ENCODE measurements at places on chromosomes 3 and 15.

GRCh38 chr3:21417991-21418390 is 333.0 kb downstream of the ZNF385D start:
- no peak for DNase-seq

DNA sequence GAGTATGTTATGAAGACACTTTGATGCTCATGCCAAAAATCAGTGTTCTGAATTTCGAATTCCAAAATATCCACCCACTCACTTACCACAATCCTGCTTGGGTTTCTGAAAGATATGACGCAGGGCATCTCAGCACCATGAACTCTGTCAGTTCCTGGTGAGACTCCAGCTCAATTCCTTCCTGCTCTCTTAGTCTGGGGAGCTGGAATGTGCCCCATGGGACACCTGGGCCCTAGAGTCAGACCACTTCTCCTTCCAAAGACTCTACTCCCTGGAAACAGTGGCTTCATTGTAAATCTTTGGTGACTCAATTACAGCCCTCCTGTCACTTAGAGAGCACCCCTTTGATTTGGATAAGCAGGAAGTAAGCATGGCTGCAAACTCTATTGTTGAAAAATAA is 50.5 kb downstream of the CD86 start:
- DNase-seq: no peak

GRCh38 chr3:64225695-64226499 is 631 bp upstream of the PRICKLE2 start:
- DNase-seq: no peak

- DNase-seq: no peak
These were observed 17.3 kb downstream of the SNAPC5 start for GRCh38 chr15:66480267-66480666.

DNA sequence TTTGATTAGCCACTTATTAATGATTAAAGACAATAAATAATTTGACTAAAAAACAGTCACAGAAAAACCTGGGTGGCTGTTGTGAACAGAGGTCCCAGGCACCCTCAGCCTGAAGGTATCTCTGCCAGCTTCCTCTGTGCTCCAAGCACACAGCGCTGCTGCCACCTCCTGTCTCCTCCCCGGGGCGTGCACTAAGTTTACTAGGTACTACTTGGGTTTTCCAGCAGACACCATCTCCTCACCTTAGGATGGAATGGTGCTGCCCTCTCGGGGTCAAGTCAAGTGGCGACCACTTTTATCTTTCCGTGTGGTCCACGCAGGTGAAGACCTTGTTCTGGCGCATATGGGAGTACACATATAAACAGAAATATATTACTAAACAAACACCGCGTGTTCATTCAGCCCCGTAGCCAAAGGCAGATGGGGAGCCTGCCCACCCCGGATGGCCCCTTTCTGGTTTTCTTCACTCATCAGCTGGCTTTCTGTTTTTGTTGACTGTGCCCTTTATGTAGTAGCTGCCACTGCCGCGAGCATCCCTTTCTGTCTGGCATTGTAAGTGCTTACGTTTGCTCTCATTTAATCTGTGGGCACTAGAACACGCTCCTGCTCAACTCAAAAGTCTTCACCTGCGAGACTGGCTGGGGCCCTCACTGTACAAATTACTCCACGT is 128.0 kb downstream of the LRIG1 start:
- no peak for DNase-seq

GRCh38 chr3:31777092-31777491 is 204.0 kb downstream of the OSBPL10 start:
- DNase-seq: no peak

DNA sequence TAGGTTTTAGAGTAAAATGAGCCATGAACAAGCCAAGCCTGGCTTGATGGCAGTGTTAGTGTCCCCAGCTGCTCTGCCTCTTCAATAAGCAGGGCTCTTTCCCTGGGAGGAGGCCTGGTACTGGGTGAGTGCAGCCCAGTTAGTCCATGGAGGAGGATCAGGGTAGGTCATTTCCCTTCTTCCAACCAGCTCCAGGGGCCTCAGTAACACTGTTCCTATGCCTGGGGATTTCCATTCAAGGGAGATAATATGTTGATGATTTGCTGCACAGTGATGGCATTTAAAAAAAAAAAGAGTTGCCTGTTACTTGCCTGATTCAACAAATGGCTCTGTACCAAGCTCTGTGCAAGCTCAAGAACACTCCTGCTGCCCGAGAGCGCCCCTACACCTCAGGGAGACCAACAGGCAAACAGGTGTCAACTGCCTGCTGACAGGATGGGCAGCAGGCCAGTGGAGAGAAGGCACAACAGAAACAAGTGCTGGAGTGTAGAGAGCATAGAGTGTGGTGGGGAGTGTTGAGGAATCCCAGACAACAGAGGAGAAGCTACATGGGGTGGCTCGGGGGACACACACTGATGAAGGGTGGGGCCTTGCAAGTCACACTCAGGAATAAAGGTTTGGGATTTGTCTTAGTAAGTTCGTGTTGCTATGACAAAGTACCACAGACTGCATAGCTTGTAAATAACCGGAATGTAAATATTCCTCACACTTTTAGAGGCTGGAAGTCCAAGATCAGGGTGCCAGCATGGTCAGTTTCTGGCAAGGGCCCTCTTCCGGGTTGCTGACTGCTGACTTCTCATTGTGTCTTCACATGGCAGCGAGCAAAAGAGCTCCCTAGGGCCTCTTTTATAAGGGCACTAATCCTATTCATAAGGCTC is 78.6 kb upstream of the PXYLP1 start:
- DNase-seq: no peak

DNA sequence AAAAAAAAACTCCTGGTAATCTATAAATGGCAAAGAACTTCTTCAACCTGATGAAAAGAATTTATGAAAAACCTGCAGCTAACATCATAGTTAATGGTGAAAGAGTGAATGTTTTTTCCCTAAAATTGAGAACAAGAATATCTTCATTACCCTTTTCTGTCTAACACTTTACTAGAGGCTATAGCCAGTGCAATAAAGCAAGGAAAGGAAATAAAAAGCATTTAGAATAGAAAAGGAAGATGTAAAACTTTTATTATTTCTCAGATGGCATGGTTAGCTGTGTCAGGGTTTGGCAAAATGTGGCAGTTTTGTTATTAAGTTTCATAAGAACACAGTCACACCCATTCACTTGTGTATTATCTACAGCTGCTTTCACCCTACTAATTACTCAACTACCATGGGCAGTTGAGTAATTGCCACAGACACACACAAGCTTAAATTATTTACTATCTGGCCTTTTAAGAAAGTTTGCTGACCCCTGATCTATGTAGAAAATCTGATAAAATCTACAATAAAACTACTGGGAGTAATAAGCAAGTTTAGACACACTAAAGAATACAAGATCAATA is 465.1 kb downstream of the MAGI1 start:
- DNase-seq: no peak

DNA sequence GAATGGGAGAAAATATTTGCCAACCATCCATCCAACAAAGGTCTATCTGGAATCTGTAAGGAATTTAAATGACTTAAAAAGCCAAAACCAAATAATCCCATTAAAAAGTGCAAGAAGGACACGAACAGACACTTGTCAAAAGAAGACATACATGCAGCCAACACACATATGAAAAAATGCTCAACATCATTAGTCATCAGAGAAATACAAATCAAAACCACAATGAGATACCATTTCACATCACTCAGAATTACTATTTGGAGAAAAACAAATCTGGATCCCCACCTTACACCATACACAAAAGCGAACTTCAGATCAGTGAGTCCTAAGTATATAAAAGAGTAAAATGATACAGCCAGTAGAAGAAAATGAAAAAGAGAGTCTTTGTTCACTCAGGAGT is 58.6 kb upstream of the MNS1 start:
- DNase-seq: no peak

GRCh38 chr3:57910990-57911389 is 97.2 kb upstream of the FLNB start:
- DNase-seq: peak; percentile 5

GRCh38 chr3:150365132-150365604 is 42.9 kb upstream of the TSC22D2 start:
- no peak for DNase-seq

- no peak for DNase-seq
These were observed 38.2 kb upstream of the SUCLG2 start for GRCh38 chr3:67692621-67693020.

GRCh38 chr3:20772869-20773268 is 586.9 kb upstream of the SGO1 start:
- no peak for DNase-seq

DNA sequence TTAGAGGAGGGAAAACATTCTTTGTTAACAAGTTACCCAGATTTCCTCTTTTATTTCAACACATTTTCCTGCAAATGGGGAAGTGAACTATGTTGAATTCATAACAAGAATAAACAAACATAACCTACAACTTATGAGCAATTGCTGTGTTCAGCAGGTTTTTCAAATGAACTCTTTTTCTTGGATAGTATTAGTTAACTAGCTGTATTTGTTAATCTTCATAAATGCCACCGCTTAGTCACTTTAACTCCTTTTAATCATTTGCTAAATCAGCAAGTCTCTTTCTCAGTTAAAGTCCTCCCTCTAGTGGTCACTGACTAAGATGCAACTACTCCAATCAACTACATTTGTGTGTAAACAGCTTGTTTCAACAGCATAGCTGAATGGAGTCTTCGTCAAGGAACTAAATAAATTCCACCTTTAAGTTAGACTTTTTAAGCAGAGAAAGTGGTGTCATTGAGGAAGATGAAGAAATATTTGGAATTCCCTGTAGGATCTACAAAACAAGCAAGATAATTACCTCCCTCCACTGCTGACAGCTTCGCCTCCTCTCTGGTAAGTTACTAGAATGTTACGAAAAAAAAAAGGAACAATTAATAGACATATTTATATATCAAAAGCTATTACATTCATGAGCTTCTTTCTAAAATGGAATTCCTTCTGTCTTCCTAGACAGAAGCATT is 1122.0 kb downstream of the ROBO1 start:
- DNase-seq: peak; percentile 79

- no peak for DNase-seq
These were observed 499.9 kb upstream of the LMCD1 start for GRCh38 chr3:8001712-8002111.

DNA sequence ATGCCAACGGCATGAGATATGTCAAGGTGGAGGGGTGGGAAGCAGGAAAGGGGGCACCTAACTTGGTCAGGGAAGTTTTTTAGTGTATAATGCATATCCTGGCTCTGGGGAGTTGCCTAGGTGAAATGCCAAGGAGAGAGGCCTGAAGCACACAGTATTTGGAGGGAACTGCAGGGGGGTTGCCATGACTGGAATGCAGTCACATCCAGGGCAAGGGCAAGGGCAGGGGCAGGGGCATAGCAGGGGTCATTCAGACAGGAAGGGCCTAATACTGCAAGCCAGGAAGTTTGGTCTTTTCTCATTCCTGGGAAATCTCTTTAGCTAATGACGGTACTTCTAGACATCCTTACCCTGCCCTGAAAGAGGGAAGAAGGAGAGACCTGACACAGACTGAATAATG is 60.5 kb downstream of the MYRIP start:
- DNase-seq: no peak

DNA sequence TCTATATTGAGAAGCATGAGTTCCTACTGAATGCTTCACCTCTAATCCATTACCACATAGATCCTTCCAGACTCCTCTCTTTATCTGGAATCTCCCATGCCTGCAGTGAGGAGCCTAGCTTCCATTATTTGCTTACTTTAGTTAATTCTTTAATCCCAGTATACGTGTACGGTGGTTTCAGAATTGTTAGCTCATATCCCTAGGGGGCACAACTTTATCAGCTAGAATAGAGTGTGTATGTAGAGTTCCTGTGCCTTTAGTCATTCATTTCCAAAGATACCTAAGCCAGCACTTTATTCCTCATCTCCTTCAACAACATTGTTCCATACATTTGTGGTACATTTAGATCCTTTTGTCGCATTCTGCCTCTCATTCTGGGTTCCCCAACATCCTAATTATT is 226.0 kb downstream of the TJP1 start:
- no peak for DNase-seq

DNA sequence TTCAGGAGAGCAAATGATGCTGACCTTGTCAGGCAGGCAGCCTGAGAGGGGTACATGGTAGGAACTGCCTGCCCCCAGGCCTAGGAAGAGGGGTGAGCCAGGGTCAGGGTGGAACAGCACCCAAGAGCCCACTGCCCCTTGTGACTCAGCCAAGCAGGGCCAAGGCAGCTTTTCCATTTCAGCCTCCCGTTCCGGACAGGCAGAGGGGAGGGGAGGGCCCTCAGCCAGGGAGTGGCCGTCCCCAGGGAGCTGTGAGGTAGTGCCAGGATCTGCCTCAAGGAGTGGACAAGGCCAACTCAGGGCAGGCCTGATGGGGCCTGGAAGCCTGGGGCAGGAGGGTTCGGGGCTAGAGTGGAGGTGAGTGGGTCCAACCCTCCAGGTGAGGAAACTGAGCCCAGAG is 5.1 kb upstream of the ANKRD63 start:
- DNase-seq: peak; percentile 42

DNA sequence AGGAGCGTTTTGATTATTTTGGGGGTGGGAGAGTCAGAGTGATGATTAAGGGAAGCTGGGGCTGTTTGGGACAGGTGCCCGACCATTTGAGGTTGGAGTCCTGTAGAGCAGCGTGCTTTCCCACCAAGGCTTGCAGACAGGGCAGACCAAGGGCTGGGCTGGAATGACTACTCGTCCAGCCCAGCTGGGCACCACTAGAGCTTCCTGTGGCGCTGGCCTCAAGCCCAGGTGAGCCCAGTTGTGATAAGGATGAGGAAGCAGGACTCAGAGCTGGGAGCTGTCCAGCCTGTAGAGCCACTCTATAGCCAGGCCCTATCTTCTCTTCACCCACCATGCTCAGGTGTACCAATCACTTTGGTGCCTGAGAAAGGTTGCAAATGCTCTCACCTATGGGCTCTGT is 75.8 kb upstream of the ACAN start:
- no peak for DNase-seq

GRCh38 chr3:106814231-106814630 is 563.0 kb upstream of the CCDC54 start:
- no peak for DNase-seq

DNA sequence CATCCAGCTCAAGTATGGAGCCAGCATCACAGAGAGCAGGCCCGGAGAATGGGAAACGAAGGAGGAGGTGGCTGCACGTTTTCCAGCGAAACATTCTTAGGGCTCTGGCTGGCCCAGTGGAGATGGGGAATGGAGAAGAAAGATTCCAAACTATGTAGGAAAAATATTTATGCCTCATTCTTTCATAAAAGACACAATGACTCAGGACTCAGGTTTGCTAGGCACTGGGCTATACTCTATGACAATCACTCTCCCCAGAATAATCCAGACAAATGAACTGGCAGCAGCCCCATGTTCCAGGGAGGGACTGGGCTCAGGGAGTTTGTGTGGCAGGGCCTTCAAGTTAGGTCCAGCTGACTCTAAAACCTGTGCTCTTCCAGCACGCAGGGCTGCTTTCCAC is 110.8 kb upstream of the RAD18 start:
- no peak for DNase-seq

GRCh38 chr15:69597061-69597592 is 144.5 kb downstream of the RPLP1 start:
- DNase-seq: no peak

- no peak for DNase-seq
These were observed 1.9 kb downstream of the TBL1XR1 start for GRCh38 chr3:177195242-177195991.
